ENCODE measurements at places on chromosomes 7 and 10.

DNA sequence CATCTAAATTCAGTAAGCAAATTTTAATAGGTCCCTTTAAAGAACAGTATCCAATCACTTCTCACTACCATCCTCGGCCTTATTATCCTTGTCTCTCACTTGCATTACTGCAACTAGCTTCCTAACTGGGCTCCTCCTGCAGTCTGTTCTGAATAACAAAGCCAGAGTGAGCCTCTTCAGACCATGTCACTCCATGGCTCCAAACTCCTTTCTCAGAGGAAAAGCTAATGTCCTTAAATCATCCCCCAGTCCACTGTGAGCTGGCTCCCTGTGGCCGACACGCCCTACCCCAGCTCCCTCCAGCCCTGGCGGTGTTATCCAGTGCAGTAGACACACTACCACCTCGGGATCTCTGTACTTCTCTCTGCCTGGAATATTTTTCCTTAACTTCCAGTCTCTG, 80.0 kb downstream of the EPC1 start:
- DNase-seq, result no peak

DNA sequence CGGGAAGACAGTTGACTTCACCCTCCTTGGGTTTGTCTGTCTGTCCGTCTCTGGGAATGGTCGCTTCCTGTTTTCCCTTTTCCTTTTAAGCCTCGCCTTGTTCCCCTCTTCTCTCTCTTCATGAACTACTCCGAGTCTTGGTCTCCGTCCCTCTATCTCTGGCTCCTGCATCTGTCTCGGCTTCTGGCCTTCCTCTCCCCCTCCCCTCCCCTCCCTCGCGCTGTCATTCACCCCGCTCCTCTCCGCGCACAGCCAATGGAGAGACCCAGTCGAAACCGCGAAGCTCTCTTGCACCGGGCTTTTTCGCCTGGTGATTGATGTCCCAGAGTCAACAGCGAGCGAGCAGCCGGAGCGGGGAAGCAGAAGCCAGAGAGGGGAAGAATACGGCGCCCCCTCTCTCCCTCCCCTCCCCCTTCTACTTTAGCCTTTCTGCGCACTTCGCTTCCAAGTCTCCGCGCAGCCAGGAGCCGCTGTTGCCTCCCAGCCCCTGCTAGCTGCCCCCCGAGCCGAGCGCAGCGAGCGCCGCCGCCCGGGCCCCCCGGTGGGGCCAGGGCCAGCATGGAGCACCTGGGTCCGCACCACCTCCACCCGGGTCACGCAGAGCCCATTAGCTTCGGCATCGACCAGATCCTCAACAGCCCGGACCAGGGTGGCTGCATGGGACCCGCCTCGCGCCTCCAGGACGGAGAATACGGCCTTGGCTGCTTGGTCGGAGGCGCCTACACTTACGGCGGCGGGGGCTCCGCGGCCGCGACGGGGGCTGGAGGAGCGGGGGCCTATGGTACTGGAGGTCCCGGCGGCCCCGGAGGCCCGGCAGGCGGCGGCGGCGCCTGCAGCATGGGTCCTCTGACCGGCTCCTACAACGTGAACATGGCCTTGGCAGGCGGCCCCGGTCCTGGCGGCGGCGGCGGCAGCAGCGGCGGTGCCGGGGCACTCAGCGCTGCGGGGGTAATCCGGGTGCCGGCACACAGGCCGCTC, at the start of gene TLX1:
Gene TLX1 (plus strand): TSS at position 317 of the 978 bp plus-strand sequence. CDS start 242 bp downstream, at position 559.
- DNase-seq, result no peak

DNA sequence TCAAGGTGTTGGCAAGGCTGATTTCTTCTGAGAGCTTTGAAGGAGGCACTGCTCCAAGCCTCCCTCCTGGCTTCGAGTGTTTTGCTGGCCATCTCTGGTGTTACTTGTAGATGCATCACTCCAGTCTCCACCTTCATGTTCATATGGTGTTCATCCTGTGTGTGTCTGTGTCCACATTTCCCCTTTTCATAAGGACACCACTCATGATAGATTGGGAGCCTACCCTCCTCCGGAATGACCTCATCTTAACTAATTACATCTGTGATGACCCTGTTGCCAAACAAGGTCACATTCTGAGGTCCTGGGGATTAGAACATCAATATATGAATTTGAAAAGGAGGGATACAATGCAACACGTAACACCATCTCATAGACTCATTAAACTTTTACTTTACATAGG, 119.0 kb downstream of the CREB5 start:
- no peak for DNase-seq

GRCh38 chr7:26198133-26198780, 2.3 kb downstream of the HNRNPA2B1 start:
- DNase-seq, result no peak

GRCh38 chr7:50869108-50869725, 86.5 kb upstream of the GRB10 start:
- DNase-seq, result no peak

DNA sequence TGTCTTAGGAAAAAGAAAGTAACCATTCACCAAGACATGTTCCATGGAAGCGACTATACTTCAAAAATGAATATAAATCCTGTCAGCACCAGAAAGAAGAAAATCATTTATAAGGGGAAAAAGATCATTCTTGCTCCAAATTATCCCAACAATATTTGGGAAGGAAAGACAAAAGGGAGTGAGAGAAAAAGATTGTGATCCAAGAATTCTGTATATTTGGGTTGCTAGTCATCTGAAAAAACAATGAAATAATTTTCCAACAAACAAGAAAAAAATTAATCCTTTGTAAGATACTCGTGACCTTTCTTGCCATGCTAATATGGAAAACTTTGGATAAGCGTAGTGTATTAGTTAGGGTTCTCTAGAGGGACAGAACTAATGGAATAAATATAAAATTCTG, 163.2 kb upstream of the ZNF32 start:
- no peak for DNase-seq

DNA sequence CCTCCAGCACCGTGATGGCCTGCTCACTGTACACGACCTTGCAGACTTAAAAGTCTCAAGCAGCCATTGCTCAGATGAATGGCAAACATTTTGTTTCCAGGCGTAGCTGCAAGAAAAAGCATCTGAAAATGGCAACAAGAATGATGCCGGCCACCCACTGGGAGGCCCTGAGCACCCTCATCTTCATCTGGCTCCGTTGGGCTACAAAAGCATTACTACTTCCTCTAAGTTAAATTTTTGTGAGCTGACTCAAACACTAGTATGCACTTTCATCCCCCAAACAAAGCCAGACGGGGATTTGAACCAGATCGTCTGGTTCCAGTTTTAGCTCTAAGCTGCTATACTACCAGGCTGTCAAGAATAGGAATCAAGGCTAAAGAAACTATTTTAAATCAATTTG, 116.6 kb upstream of the CDK1 start:
- no peak for DNase-seq

- DNase-seq, result peak; percentile 41
Measured at GRCh38 chr7:100964630-100965029, 4.7 kb upstream of the MUC12 start.

GRCh38 chr10:95328013-95328412, 37.2 kb upstream of the PDLIM1 start:
- no peak for DNase-seq

DNA sequence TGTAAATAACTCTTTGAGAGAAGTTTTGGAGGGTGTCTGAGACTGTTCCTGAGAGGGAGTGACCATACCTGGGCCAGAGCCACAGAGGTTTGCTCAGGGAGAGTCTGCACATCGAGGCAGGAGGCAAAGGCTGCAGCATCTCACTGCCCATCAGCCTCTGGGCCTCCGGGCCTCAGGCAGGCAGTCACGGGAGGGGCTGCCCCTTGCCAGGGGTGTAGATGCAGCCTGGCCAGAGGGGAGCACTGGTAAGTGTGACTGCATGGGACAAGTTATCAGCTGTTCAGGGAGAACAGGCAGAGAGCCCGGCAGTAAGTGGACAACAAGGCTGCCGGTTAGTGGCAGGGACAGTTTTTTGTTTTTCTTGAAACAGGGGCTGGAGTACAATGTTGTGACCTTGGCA, 55.9 kb downstream of the ZNF467 start:
- DNase-seq, result no peak

- no peak for DNase-seq
Measured at GRCh38 chr7:90005836-90006235, 148.4 kb upstream of the STEAP1 start.

GRCh38 chr10:64731016-64731415, 1209.8 kb downstream of the REEP3 start:
- no peak for DNase-seq

DNA sequence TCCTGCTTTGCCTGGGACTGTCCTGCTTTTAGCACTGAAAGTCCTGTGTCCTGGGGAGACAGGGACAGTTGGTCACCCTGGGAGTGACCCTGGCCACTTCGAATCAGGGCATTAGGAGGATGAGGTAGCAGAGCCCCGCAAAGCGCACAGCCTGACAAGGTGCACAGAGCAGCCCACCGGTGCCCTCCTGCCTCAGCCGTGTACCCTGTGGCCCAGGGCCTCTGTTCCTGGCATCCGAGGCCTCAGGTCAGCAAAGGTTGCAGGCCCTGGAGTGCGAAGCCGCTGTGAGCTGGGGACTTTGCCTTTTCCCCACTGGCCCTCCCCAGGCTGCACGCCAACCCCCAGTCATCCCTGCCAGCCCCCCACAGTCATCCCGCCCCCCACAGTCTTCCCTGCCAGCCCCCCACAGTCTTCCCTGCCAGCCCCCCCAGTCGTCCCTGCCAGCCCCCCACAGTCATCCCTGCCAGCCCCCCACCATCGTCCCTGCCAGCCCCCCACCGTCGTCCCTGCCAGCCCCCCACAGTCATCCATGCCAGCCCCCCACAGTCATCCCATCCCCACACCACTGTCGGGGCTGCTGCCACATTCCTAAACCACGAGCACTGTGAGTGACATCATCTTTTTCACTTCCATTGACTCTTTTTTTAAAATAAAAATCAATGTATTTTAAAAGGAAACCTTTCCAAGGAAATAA, 91.8 kb downstream of the RGS10 start:
- DNase-seq, result no peak

GRCh38 chr7:106283831-106284713, 711 bp downstream of the NAMPT start:
- peak; percentile 52 for DNase-seq

DNA sequence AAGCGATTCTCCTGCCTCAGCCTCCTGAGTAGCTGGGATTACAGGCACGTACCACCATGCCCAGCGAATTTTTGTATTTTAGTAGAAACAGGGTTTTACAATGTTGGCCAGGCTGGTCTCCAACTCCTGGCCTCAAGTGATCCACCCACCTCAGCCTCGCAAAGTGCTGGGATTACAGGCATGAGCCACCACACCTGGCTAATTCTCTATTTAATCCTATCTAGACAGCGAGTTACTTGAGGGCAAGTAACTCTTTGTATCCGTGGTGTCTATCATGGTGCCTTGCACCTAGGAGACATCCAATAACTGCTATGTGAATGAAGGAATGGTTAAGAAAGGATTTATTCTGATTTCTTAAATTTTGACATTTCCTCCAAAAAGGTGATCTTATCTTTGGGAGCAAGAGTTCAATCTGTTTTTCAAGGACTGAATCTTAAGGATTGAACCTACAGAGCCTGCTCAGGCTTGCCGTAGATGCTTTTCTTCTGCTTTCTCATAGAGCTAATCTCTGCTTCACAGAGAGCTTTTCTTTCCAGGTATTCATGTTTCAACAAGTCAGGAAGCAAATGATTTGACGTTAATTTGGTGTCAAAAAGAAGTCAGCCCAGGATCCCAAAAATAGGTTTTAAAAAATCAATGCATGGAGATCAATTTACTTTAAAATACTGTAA, 101.6 kb downstream of the CUL2 start:
- no peak for DNase-seq

DNA sequence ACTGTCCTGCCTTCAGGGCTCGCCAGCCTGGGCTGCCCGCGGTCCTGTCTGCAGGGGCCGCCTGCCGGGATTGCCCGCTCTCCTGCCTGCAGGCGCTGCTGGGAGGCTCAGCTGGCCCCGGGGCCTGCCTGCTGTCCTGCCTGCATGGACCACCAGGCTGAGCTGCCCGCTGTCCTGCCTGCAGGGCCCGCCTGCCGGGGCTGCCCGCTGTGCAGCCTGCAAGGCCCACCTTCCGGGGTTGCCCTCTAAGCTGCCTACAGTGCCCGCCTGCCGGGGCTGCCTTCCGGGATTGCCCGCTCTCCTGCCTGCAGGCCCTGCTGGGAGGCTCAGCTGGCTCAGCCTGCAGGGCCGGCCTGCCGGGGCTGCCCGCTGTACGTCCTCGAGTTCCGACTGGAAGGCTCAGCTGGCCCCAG, 164.4 kb downstream of the GLRX3 start:
- no peak for DNase-seq

DNA sequence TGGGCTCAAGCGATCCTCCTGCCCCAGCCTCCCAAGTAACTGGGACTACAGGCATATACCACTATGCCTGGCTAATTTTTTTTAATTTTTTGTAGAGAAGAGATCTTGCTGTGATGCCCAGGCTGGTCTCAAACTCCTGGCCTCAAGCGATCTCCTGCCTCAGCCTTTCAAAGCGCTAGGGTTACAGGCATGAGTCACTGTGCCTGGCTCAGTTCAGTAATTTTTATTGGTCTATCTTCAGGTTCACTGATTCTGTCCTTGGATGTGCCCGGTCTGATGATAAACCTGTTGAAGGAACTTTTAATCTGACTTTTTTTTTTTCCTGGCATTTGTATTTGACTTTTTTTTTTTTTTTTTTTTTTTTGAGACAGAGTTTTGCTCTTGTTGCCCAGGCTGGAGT, 40.1 kb upstream of the STRIP2 start:
- no peak for DNase-seq

GRCh38 chr10:126013489-126014281, 117.3 kb downstream of the FANK1 start:
- DNase-seq, result peak; percentile 34

GRCh38 chr10:90480466-90480865, 377.4 kb downstream of the HTR7 start:
- no peak for DNase-seq

GRCh38 chr10:23630885-23631284, 192.0 kb downstream of the OTUD1 start:
- DNase-seq, result no peak

DNA sequence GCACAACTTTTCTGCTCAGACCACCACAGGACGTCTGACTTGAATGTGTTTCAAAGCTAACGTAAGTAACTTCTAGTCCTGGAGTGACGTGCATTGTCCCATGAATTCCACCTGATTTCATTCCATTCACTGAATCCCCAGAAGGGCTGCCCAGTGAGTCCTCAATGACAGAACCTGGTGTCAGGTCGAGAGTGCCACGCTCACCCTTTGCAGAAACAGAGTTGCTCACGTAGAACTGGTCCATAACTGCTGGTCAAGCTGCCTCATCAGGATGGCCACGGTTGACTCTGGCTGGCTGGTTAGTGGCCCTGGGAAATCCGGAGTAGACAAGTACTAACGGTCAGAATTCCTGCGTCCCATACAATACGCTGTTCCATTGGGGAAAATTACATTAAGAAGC, 50.6 kb upstream of the UBE3C start:
- no peak for DNase-seq

DNA sequence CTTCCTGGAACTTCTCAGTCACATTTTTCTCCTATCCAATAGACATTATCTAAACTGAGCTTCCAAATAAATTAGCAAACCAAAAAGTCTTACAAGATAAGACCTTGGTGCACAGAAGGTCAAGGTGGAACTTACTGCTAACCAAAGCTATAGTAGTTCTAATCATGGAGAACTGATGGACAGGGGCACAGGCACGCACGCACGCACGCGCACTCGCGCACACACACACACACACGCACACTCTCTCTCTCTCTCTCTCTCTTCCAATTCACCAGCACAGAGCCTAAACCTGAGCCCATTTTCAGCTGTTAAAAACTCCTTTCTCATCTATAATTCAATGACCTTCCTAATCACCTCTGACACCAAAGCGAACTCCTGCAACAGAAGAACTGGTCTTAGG, 7.5 kb downstream of the FGFR2 start:
- DNase-seq, result no peak

- no peak for DNase-seq
Measured at GRCh38 chr7:47373871-47374451, 207.9 kb downstream of the TNS3 start.

GRCh38 chr10:248307-248706, 113.1 kb downstream of the ZMYND11 start:
- DNase-seq, result no peak
